Activated T-cell treated with anti-CD3 and anti-CD28 coated beads, Interleukin-2, amount 50 U/mL, for 72 hours (primary cell): ENCODE measurements at places on chromosomes 1 and 21. TPM values are rescaled to one million over a fixed set of nuclear protein-coding genes. Genes with fewer than 3 reads are reported as not detected.

GRCh38 chr1:201074018-201074417 is 38.2 kb downstream of the CACNA1S start:
- DNase-seq, result no peak

Gene SLC45A1
- 0.48 TPM for total RNA-seq

- no peak for DNase-seq
Measured at GRCh38 chr1:181113059-181113641, 24.6 kb downstream of the IER5 start.

Gene PDZK1IP1
- total RNA-seq, result not detected

Gene GUCA2B
- total RNA-seq, result not detected

- no peak for DNase-seq
Measured at GRCh38 chr1:97778718-97779117, 142.1 kb downstream of the DPYD start.

Gene PRPF38A
- 80.5 TPM for total RNA-seq

DNA sequence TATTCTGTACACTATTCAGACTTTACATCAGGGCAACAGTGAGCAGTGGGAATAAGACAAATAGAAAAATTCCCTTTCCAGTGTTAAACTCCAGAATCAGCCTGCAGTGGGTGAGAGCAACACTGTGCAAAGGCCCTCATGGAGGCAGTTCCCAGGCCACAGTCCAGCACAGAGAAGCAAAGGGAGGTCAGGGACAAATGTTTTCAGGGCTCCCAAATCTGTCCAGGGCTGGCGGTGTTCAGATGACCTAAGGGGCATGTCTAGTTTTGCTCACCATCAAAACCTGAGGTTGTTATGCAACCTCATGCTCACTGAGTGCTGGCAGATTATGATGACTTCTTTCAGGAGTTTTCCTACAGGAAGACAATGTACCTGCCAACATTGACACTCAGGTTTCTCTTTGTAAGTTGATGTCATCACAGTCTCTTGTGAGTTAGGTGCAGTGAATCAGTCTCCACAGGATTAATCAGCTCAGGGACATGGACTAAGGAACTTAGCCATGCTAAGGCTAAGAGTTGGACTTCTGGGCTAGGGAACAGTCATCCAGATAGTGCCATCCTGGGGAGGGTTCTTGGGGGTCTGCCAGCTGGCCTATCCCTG is 3.6 kb upstream of the LCE5A start:
- no peak for DNase-seq

Gene REN
- total RNA-seq, result not detected

DNA sequence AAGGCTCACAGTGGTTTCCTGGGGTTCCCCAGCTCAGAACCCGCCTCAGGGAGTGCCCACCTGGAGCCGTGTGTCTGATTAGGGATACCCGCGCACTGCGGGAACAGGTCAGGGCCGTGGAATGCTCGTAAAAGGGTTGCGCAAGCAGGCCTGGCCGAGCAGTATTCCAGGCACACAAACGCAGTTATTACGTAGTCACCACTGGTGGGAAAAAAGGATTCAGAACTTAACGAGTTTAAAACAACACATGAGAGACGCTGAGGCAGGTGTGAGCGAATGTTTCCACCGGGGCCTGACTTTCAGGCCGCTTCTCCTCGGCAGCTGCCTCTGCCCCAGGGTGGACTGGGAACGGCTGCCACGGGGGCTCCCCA is 18.2 kb downstream of the PLCH2 start:
- DNase-seq, result no peak

Gene SLC25A34
- 3.0 TPM for total RNA-seq

DNA sequence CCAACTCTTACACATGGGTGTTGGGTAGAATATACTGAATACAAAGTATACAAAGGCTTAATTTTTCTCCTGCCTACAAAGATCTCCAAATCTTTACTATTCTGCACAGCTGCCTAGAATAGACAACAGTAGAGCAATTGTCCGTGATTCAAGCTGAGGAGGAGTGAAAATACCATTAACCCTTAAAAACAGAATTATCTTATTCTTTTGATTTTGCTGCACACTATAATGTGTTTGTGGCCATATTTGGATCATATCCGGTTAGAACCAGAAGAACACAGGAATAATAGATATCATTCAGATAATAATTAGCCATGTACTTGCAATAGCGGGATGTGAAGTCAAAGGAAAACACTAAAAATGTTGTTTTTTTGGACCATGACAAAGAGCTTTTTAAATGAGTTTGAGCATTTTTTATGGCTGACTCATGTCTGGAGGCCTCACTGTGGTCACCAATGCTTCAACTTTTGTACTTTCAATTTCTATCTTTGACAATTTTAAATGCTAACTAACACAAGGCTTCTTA is 197.6 kb upstream of the FOXD3 start:
- no peak for DNase-seq

Gene RPE65
- not detected for total RNA-seq

GRCh38 chr21:31554511-31555022 is 104.9 kb upstream of the SOD1 start:
- DNase-seq, result peak; percentile 49

DNA sequence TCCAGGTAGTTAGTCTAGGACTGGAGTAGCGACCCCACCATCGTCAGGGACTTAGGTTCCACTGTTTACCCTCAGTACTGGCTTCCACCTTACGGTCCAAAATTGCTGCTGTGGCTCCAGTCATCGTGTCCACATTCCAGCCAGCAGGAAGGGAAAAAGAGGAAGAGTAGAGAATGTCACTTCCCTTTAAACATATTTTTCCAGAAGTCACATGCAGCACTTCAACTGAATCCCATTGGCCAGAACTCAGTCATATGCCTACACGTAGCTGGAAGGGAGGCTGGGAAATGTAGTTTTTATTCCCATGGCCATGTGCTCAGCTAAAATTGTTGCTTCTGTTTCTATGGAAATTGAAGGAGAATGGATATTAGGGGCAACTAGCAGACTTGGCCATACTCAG is 84.1 kb upstream of the SELENON start:
- DNase-seq, result no peak

DNA sequence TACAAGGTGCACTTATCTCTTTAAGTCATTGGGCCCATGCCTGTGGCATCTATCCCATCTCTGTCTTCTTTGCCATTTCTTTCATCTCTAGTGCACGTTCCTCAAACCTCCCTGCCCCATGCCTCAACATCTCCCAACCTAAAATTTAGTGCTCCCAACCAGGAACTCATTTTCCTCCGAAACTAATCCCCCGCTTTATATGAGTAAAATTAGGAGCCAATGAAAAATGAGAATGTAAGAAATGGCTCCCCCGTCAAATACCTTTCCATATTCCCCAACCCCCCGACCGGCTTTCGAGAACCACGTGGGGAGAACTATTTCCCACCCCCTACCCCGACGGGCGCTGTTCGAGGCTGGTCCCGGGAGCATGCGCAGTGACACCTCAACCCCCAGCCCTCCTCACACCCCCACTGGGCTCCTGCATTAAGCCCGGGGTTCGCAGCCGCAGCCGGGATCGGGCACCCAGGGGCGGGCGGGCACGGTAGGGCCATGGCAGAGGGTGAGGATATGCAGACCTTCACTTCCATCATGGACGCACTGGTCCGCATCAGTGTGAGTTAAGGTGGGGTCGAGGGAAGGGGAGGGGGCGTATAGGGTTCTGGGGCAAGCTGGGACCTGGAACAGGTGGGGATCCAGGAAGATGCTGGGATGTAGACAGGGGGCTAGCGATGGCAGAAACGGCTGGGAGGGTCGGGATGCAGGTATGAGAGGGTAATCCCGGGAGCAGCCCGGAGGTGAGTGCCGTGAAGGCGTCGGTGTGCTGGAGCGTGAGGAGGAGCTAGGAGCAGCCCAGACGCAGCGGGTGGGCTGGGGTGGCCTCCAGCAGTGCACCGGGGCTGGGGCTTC is at the start of gene TRIM46:
TRIM46 (plus strand) TSS at position 372 of the 846 bp plus-strand sequence; CDS start at position 490, 118 bp downstream.
- DNase-seq, result peak; percentile 75

Gene ASCL5
- 0.22 TPM for total RNA-seq

- DNase-seq, result no peak
Measured at GRCh38 chr1:74824497-74825107, 91.7 kb downstream of the TYW3 start.

Gene HSD3B1
- total RNA-seq, result not detected

DNA sequence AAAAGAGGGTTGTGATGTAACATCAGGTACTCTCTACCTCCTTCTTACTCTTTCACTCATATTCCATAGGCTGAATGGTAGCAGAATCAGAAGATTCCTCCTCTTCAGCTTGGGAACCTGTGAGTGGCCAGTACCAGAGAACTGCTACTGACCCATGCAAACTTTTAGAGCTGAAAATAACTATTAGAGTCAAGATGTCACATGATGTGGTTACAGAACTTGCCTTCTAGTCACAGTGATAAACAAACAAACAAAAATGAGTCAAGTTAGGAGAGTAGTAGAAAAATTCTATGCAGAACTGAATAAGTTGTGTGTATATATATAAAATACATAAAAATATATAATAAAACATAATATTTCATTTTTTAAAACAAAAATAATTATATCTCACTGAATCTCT is 47.6 kb upstream of the RGS1 start:
- no peak for DNase-seq

DNA sequence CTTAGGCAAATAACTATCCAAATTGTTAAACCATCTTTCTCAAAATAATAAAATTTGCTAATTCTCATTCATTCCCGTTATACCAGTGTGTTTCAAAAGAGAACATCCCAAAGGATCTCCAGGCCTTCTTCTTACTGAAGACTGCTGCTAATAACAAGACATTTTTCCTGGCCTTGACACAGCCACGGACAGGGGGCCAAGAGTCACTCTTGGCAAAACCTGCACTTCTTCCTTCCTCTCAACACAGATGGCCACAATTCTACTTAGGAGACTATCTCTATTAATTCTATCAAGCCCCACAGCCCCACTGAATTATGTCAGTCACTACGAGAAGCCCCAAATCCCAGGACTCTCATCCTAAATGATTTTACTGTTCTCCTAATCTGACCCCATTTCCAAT is 86.0 kb downstream of the EVI5 start:
- no peak for DNase-seq

- no peak for DNase-seq
Measured at GRCh38 chr1:202200669-202201068, 7.1 kb downstream of the LGR6 start.

- DNase-seq, result no peak
Measured at GRCh38 chr1:212270564-212270963, 14.6 kb upstream of the PPP2R5A start.

Gene PLA2G2F
- total RNA-seq, result not detected

Gene DENND1B
- 17.7 TPM for total RNA-seq

Gene MFAP2
- 0.67 TPM for total RNA-seq

GRCh38 chr1:156451505-156452160 is 48.9 kb downstream of the MEF2D start:
- DNase-seq, result no peak

GRCh38 chr1:66757722-66758240 is 5.5 kb downstream of the DYNLT5 start:
- DNase-seq, result no peak

DNA sequence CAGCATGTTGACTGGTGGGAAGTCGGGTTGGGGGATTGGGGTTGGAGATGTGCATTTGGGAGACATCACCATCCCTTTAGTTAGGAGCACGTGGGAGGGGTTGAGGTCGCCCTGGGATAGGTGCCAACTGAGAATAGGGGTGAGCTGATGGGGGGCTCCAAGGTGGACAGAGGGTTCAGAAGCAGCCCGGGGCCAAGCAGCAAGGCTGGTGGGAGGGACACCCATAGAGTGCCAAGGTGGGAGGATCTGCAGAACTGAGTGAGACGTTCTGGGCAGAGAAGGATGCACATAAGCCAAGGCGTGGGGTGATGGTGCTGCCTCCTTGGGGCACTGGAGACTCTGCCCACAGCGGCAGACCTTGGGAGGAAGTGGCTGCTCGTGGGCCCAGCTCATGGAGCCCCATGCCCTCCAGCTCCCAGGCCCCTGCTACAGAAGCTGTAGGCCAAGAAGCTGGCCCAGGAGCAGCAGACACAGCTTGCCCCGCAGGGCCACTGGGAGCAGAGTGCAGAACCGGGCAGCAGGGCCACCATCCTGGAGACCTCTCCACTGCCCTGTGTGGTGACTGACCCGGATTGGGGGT is 31.4 kb upstream of the PKP1 start:
- no peak for DNase-seq

- no peak for DNase-seq
Measured at GRCh38 chr1:54809496-54810074, 8.5 kb upstream of the TTC22 start.

DNA sequence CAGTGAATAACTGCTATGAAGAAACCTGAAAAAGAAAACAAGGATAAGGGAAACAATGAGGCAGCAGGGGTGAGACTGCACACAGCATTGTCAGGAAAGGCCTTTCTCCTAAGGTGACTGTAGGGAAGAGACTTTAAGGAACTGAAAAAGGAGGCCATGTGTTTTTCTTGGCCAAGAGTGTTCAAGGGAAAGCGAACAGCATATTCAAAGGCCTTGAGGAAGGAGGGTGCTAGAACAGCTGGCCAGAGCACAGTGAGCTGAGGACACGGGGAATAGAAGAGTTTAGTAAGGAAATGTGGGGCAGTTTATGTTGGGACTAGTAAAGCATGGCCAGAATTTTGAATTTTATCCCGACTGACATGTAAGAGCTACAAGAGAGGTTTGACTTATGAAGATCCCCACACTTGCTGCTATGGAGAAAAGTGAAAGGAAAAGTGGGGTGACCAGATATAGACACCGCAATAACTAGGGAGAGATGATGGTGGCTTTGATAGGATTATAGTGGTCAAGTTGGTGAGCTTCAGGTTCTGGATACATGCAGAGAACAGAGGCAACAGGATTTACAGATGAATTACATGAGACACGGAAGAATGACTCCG is 1.4 kb downstream of the RWDD2B start:
- no peak for DNase-seq

Gene VN1R5
- not detected for total RNA-seq

DNA sequence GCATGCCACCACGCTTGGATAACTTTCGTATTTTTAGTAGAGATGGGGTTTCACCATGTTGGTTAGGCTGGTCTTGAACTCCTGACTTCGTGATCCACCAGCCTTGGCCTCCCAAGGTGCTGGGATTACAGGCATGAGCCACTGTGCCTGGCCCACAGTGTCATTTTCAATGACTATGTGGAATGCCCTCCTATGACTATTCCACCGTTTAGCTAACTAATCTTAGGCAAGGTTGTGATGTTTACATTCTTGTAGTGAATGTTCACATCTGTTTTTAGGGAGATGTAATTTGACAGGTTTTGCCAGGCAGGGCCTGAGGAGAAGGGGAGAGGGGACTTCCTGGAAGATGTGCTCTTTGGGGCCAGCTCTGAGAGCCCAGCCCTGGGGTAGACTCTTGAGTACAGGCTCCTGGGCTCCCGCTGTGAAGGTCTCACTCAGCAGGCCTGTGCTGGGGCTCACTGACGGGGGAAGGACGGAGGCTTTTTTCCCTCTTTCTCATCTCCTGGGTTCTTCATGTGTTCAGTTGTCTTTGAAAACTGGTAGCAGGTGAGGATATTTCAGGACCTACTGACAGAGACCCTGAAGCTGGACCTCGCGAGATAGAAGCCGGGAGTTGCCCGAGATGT is 13.2 kb downstream of the COQ8A start:
- no peak for DNase-seq

GRCh38 chr1:230753586-230754251 is 6.5 kb downstream of the CAPN9 start:
- DNase-seq, result peak; percentile 66
